Mesenchymal stem cell (in vitro differentiated cells and primary cell): ENCODE measurements at places on chromosomes 6 and 20.

DNA sequence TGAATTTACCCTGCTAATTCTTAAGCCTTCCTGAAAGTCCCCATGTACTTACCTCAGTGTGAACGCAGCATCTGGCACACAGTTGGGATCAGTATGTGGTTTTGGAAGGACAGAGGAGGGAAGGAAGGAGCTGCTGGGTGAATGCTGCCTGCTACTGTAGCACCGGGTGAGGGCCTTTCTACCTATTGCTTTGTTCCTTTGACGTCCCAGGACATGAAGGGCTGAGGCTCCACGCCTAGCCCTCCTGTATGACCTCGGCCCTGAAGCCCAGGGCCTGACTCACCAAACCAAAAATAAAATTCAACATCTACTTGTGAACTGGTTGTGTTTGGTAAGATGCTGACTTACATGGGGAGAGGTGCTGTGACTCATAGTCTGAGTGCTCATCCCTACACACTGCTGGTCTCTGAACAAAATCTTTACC is 51.1 kb downstream of the ARID1B start:
- H3K27me3 ChIP-seq: no peaks in the 10 kb centered on the region
- H3K36me3 ChIP-seq: peaks cover 11% of the 10 kb centered on the region
- peak overlapping the region; percentile 56 for H3K27ac ChIP-seq
- DNase-seq: peak; percentile 92

- H3K4me1 ChIP-seq: peaks cover 11% of the 10 kb centered on the region
- DNase-seq: no peak
- H3K4me3 ChIP-seq: no peak overlapping the region
- H3K27ac ChIP-seq: no peak overlapping the region
- H3K36me3 ChIP-seq: no peaks in the 10 kb centered on the region
- H3K27me3 ChIP-seq: peaks cover 7% of the 10 kb centered on the region
These were observed 17.0 kb upstream of the RPS6KA2 start for GRCh38 chr6:166643891-166644590.

GRCh38 chr20:6919792-6920468 is 152.4 kb downstream of the BMP2 start:
- H3K27ac ChIP-seq: no peak overlapping the region
- H3K27me3 ChIP-seq: no peaks in the 10 kb centered on the region
- no peak for DNase-seq
- no peaks in the 10 kb centered on the region for H3K4me1 ChIP-seq
- no peaks in the 10 kb centered on the region for H3K36me3 ChIP-seq
- no peak overlapping the region for H3K4me3 ChIP-seq

DNA sequence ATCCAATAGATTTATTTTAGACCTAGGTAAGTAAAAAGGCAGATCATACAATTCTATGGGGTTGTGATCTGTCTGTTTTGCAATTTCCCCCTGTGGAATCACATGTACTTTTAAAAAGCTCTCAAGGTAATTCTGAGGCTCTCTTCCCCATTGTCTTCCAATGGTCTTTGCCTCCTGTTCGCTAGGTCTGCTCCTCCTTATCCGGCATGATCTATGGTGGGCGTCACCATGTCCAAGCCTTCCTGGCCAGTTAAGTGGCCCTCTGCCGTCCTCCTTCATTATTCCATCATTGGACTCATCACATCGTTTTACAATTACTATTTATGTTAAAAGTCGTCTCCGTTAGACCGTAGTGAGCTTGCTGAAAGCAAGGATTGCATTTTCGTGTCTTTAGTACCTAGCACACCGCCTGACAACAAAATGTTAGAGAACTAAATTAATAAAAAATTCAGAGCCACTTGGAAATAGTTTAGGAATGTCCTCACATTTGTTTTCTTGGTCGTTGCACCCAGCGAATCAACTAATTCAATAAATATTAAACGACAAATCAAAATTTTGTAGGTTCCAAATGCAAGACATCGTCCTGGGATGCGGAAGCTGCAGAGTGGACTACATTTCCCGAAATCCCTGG is 2.2 kb upstream of the STXBP5 start:
- peak; percentile 53 for DNase-seq
- H3K4me1 ChIP-seq: peaks cover 2% of the 10 kb centered on the region
- H3K36me3 ChIP-seq: no peaks in the 10 kb centered on the region
- no peaks in the 10 kb centered on the region for H3K27me3 ChIP-seq
- H3K27ac ChIP-seq: no peak overlapping the region

DNA sequence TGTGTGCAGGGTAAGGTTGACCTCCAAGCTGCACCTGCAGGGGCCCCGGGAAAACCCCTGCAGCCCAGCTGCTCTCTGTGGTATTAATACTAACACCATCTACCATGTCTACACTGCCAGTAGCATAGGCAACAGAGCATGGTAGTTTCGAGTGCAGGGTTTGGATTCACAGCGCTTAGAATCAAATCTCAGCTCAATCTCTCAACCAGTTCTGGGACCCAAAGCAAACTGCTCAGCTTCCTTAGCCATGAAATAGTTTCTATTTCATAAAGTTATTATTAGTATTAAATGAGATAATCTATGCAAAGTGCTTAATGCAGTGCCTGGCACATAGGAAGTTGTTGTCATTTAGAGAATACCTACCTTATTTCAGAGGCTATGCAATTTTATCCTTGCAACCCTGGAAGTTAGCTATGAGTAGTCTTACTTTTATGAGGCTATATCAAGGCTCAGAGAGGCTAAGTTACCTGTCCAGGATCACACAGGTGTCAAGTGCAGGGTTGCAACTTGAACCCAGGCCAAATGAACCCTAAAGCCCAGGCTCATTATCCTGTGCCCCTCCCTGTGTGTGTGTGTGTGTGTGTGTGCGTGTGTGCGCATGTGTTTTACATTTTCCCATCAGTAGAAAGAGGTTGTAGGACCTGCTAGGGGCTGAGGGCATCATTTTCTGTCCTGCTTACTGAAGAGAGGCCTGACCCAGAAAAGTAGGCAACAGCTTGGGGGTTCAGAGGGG is 27.6 kb upstream of the MRPS18A start:
- no peaks in the 10 kb centered on the region for H3K36me3 ChIP-seq
- H3K27ac ChIP-seq: no peak overlapping the region
- no peak overlapping the region for H3K4me3 ChIP-seq
- H3K27me3 ChIP-seq: peaks cover 22% of the 10 kb centered on the region
- peaks cover 9% of the 10 kb centered on the region for H3K4me1 ChIP-seq

- H3K4me3 ChIP-seq: no peak overlapping the region
- DNase-seq: peak; percentile 54
- H3K4me1 ChIP-seq: peaks cover 4% of the 10 kb centered on the region
- no peaks in the 10 kb centered on the region for H3K36me3 ChIP-seq
These were observed 117.1 kb upstream of the EEF1E1 start for GRCh38 chr6:8219352-8219943.

GRCh38 chr6:26377719-26378118 is 5.2 kb upstream of the BTN2A2 start:
- H3K4me1 ChIP-seq: no peaks in the 10 kb centered on the region
- DNase-seq: no peak
- H3K27me3 ChIP-seq: no peaks in the 10 kb centered on the region
- no peak overlapping the region for H3K27ac ChIP-seq
- peaks cover 11% of the 10 kb centered on the region for H3K36me3 ChIP-seq

DNA sequence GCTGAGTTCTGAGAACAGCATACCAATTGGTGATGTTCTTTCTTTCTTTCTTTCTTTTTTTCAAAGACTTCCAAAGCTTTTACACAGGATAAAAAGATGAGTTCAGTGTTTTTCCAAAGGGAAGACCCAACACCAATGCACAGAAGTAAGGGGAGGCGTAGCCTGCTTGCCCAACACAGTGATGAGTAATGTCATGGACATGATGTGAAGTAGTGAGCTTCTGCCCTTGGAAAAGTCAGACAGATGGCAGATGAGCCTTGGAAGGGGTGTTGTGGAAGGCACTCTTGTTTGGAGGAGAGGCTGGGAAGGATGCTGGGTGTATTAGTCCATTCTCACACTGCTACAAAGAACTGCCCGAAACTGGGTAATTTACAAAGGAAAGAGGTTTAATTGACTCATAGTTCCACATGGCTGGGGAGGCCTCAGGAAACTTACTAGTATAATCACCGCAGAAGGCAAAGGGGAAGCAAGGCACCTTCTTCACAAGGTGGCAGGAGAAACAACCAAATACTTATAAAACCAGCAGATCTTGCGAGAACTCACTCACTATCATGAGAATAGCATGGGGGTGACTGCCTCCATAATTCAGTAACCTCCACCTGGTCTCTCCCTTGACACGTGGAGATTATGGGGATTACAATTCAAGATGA is 12.6 kb downstream of the LRP11 start:
- no peak overlapping the region for H3K27ac ChIP-seq
- no peaks in the 10 kb centered on the region for H3K27me3 ChIP-seq
- peaks cover 19% of the 10 kb centered on the region for H3K36me3 ChIP-seq
- H3K4me1 ChIP-seq: peaks cover 15% of the 10 kb centered on the region
- peak; percentile 89 for DNase-seq

GRCh38 chr20:25187635-25188034 is 7.9 kb upstream of the ENTPD6 start:
- no peak for DNase-seq
- H3K27me3 ChIP-seq: peaks cover 31% of the 10 kb centered on the region
- H3K4me3 ChIP-seq: no peak overlapping the region
- H3K4me1 ChIP-seq: no peaks in the 10 kb centered on the region
- no peak overlapping the region for H3K27ac ChIP-seq
- H3K36me3 ChIP-seq: no peaks in the 10 kb centered on the region

DNA sequence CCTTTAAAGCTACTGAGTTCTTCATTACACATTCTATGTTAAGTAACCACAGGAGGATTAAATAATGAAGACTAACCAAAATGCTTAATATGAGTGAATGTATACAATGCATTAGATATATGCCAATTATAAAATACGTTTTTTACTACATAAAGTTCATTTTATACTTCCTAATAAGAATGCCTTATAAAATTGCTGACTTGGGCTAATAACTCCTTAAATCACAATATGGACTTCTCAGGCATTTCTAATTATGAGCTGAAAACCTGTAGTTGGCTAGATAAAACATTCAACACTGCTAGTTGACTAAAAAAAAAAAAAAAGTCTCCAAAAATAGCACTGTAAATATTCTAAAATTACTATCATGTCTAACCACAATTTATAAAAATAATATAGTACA is 11.8 kb downstream of the MAN1A1 start:
- no peaks in the 10 kb centered on the region for H3K4me1 ChIP-seq
- H3K27ac ChIP-seq: no peak overlapping the region
- peaks cover 68% of the 10 kb centered on the region for H3K36me3 ChIP-seq
- no peak for DNase-seq

GRCh38 chr20:34215711-34216381 is 25.4 kb upstream of the ASIP start:
- H3K36me3 ChIP-seq: no peaks in the 10 kb centered on the region
- DNase-seq: peak; percentile 80
- peak overlapping the region; percentile 84 for H3K4me3 ChIP-seq
- peaks cover 6% of the 10 kb centered on the region for H3K27me3 ChIP-seq

GRCh38 chr20:3431109-3431508 is 23.6 kb upstream of the DNAAF9 start:
- peaks cover 3% of the 10 kb centered on the region for H3K4me1 ChIP-seq
- H3K27me3 ChIP-seq: peaks cover 4% of the 10 kb centered on the region
- H3K36me3 ChIP-seq: no peaks in the 10 kb centered on the region
- H3K27ac ChIP-seq: no peak overlapping the region

GRCh38 chr6:148835920-148836441 is 89.2 kb downstream of the UST start:
- H3K4me3 ChIP-seq: peak overlapping the region; percentile 58
- H3K27me3 ChIP-seq: no peaks in the 10 kb centered on the region
- H3K4me1 ChIP-seq: peaks cover 7% of the 10 kb centered on the region
- H3K27ac ChIP-seq: no peak overlapping the region
- no peaks in the 10 kb centered on the region for H3K36me3 ChIP-seq

DNA sequence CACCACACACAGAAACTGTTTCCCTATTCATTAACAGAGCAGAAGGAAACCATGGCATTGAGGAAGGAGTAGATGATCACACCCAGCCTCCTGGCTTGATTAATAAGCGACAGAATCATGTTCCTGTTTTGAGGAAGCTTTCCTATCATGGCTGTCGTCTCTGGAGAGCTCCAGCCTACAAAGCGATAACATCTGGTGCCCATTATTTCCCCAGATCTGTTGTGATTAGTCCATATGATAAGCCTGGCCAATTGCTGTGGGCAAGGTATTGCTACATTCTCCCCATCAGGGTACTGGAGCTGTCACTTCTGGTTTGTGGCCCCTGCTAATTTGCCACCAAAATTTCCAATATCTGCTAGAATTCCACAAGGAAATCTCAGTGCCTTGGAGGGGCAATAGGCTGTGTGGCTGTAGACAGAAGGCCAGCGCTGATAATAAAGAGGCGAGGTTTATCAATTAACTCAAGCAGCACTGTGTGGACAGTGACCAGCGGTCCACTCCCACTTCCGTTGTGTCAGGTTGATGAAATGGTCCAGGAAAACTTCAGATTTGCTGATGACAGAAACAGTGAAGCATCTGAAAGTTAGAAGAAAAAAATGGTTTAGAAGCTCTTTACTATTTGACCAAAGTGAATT is 66.4 kb downstream of the OLIG3 start:
- H3K27me3 ChIP-seq: no peaks in the 10 kb centered on the region
- no peaks in the 10 kb centered on the region for H3K36me3 ChIP-seq
- no peak overlapping the region for H3K4me3 ChIP-seq
- no peak for DNase-seq

- no peak overlapping the region for H3K4me3 ChIP-seq
- H3K27ac ChIP-seq: no peak overlapping the region
- no peak for DNase-seq
- H3K4me1 ChIP-seq: peaks cover 1% of the 10 kb centered on the region
These were observed 102.3 kb downstream of the RPP40 start for GRCh38 chr6:4901386-4902061.

- H3K27ac ChIP-seq: no peak within 1 kb of the TSS
- H3K27me3 ChIP-seq: peaks cover 90% of the 10 kb centered on the region
- DNase-seq: peak; percentile 43
- H3K4me1 ChIP-seq: peaks cover 17% of the 10 kb centered on the region
- peaks cover 3% of the 10 kb centered on the region for H3K36me3 ChIP-seq
These were observed at the start of gene KCNB1 for GRCh38 chr20:49482621-49483017. Gene KCNB1 (minus strand): TSS chr20:49482668. CDS start chr20:49482480, 188 bp downstream.

GRCh38 chr6:95548188-95548786 is 29.0 kb upstream of the MANEA start:
- no peak for DNase-seq
- no peaks in the 10 kb centered on the region for H3K4me1 ChIP-seq
- H3K36me3 ChIP-seq: no peaks in the 10 kb centered on the region

DNA sequence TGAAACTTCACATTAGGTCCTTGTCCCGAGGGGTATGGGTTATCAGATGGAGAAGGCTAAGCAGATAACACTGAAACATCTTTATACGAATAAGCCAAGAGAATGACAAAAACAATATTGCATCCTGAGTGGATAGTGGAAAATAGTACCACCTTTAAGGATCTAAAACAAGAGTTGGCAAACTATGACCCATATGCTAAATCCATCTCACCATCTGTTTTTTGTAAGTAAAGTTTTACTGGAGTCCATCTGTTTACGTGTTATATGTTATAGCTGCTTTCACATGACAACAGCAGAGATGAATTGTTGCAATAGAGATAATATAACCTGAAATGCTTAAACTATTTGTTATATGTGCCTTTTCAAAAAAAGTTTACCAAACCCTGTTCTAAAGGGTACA is 76.1 kb upstream of the TRDN start:
- no peaks in the 10 kb centered on the region for H3K36me3 ChIP-seq
- no peaks in the 10 kb centered on the region for H3K27me3 ChIP-seq
- no peak for DNase-seq
- no peak overlapping the region for H3K27ac ChIP-seq
- H3K4me1 ChIP-seq: no peaks in the 10 kb centered on the region

GRCh38 chr20:51731731-51732095 is 36.5 kb downstream of the ATP9A start:
- peaks cover 12% of the 10 kb centered on the region for H3K36me3 ChIP-seq
- DNase-seq: peak; percentile 37
- peaks cover 10% of the 10 kb centered on the region for H3K4me1 ChIP-seq
- peak overlapping the region; percentile 67 for H3K4me3 ChIP-seq

GRCh38 chr6:100163035-100163434 is 169.0 kb upstream of the MCHR2 start:
- H3K4me1 ChIP-seq: no peaks in the 10 kb centered on the region
- no peaks in the 10 kb centered on the region for H3K27me3 ChIP-seq
- no peaks in the 10 kb centered on the region for H3K36me3 ChIP-seq
- no peak for DNase-seq
- H3K4me3 ChIP-seq: no peak overlapping the region
